Stimulated activated CD4-positive, alpha-beta T cell treated with anti-CD3 and anti-CD28 coated beads, Interleukin-15, amount 100 ng/mL, for 48 hours (primary cell): ENCODE measurements at places on chromosomes 5 and 9.

GRCh38 chr9:75589497-75589896 lies 301.0 kb upstream of the PCSK5 start:
- DNase-seq, result no peak

GRCh38 chr5:18503797-18504328 lies 869.6 kb downstream of the TAF11L14 start:
- no peak for DNase-seq

- DNase-seq, result no peak
Observed at GRCh38 chr9:117093891-117094844, 320.7 kb downstream of the ASTN2 start.

- DNase-seq, result no peak
Observed at GRCh38 chr5:160271396-160271795, 41.0 kb downstream of the CCNJL start.

DNA sequence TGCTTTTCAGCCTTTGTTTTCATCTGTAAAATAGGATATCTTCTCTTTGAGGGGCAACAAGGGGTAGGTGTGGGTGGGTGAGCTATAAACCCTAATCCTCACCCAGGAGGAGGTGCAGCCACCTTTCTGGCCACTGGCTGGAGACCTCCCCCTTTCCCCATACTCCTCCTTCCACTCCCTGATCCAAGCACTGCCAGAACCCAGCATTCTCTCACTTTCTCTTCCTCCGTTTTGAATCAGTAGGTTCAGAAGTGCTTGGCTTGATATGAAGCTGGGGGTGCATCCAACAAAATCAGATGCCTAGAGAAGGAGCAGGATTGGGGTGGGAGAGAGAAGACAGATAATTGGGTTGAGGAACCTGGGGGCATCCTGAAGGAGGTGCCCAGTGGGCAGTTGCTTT lies 6.8 kb upstream of the NSD1 start:
- DNase-seq, result no peak

GRCh38 chr9:95927271-95928004 lies 51.9 kb downstream of the ERCC6L2 start:
- no peak for DNase-seq

DNA sequence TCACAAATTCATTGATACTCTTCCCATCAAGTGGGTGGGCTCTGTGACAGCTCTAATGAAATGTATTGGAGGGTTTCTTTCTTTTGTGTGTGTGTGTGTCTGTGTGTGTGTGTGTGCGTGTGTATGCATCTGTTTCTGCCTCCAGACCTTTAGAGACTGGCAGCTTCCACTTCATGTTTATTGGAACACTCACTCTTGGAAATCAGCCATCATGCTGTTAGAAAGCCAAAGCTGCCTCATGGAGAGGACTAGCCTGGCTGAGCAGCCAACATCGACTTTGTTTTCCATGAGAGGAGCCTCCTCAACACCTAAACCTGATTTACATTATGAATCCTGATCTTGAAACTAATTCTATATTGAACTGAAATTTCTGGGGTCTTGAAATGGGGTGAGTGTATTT lies 128.5 kb upstream of the FAM174A start:
- no peak for DNase-seq

- DNase-seq, result no peak
Observed at GRCh38 chr9:23044549-23044948, 597.9 kb downstream of the DMRTA1 start.

DNA sequence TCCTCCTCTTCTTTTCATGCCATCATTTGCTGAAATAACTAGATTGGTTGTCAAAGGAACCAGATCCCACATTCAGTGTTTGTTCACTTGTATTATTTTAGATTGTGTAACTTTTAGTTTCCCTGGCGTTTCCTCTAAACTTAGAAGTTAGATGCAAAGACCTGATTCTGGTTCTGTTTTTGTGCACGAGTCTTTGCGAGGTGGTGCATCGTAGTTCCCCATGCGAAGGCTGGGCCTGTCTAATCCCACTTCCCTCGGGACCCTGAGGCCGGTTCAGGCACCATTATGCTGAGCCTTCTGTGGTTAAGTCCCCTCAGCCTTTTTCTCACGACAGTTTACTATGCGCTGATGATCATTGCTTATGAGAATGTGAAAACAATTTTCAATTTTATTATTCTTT lies 219.1 kb upstream of the OTULINL start:
- DNase-seq, result no peak

GRCh38 chr9:83981126-83981871 lies 694 bp downstream of the RMI1 start:
- DNase-seq, result no peak

DNA sequence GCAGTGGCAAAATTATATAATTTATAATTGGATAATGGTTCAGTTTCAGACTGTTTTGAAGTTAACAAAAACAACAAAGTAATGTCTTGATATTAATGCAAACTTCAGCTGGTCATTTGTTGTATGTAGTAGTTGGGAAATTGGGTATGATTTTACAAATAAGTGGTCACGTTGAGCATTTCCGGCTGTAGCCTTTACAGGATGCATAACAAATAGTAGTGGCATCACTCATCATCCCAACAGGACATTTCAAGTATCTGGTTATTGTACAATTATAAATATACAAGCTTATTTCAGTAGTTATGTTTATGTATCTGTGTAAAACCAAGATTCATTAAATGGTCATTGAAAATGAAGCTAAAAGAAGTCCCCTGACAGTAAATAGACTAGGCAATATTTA lies 72.9 kb downstream of the SMIM15 start:
- no peak for DNase-seq
